ENCODE measurements at places on chromosomes 13 and 19. TPM values are rescaled to one million over a fixed set of nuclear protein-coding genes. Genes with fewer than 3 reads are reported as not detected.

- H3K27ac ChIP-seq = peak overlapping the region; percentile 99
- no peak for DNase-seq
- peaks cover 4% of the 10 kb centered on the region for H3K4me1 ChIP-seq
- peaks cover 3% of the 10 kb centered on the region for H3K36me3 ChIP-seq
- H3K4me3 ChIP-seq = peak overlapping the region; percentile 89
- no peaks in the 10 kb centered on the region for H3K27me3 ChIP-seq
These were observed 3.0 kb downstream of the ZC3H4 start for GRCh38 chr19:47110521-47111005.

- no peak for DNase-seq
- H3K27ac ChIP-seq = no peak overlapping the region
- no peaks in the 10 kb centered on the region for H3K27me3 ChIP-seq
- H3K4me3 ChIP-seq = no peak overlapping the region
These were observed 2.8 kb upstream of the KCNJ14 start for GRCh38 chr19:48452289-48453190.

- H3K27me3 ChIP-seq = peaks cover 9% of the 10 kb centered on the region
- no peak overlapping the region for H3K27ac ChIP-seq
- H3K4me1 ChIP-seq = peaks cover 4% of the 10 kb centered on the region
- H3K36me3 ChIP-seq = no peaks in the 10 kb centered on the region
- DNase-seq = peak; percentile 99
These were observed 9.6 kb downstream of the GIPR start for GRCh38 chr19:45677351-45678230.

- no peak overlapping the region for H3K27ac ChIP-seq
- no peaks in the 10 kb centered on the region for H3K36me3 ChIP-seq
- H3K4me3 ChIP-seq = no peak overlapping the region
- no peaks in the 10 kb centered on the region for H3K4me1 ChIP-seq
These were observed 204.9 kb upstream of the MIR17HG start for GRCh38 chr13:91142572-91142971.

The LILRA1 gene
- not detected for total RNA-seq
